Spinal cord (tissue), 10 donors: ENCODE measurements at places on chromosomes 16 and 17.

DNA sequence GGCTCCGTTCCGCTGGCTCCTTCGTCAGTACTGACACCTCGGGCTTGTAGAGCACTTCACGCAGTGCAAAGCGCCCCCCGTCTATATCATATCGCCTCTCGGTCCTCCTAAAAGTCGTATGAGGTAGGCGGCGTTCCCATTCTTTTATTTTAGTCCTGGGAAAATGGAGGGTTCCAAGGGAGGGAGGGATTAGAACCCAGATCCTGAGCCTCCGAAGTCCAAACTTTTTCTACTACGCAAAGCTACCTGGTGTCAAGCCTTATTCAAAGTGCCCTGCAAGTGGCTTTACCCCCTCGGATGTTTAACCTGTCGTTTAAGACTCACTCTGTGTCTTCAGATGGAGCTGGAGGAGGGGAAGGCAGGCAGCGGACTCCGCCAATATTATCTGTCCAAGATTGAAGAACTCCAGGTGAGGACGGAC lies 348 bp upstream of the FTSJ3 start:
- no peak for DNase-seq

GRCh38 chr16:81366316-81366932 lies 51.7 kb downstream of the GAN start:
- peak; percentile 53 for DNase-seq

DNA sequence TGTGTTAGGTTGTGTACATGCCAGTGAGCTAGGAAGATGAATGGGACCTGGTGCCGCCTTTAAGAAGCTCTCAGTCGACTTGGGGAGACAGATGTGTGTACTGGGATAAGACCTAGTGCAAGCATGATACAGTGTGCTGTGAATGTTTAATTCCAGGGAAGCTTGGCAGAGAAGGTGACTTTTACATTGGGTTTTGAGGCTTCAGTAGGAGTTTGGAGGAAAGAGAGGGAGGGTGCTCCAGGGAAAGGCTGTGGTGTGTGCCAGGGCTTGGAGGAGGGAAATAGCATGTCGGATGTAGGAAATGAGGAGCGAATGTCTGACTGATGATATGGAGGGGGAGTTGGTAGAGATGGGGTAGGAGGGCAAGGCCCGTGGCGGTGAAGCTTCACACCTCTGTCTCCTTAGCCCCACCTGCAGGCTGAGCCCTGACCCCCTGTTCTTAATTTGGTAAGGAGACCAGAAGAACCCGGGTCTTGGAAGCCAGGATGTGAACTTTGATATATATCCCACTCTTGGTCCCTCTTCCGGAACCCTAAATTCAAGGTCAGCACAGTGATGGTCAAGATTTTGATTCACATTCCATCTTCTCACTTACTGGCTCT lies 76.6 kb downstream of the PLCG2 start:
- DNase-seq: no peak

DNA sequence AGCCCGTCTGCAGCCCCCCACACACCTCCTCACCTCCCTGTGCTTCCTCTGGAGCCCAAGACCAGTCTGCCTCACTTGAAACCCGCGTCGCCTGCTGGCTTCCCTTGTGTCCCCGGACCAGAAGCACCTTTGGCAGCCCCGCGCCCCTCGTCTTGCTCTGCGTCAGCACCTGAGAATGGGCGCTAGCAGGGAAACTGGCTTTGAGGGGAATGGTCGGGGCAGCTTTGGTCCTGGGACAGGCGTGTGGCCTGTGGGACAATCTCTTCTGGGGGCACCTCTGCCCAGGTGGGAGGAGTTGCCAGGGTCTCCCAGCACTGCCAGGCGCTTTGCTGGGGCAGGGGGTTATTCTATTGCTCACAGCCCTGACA lies 3.6 kb upstream of the MAFG start:
- DNase-seq: no peak

- DNase-seq: no peak
Measured at GRCh38 chr17:41529491-41529915, 1.4 kb upstream of the KRT19 start.

- DNase-seq: no peak
Measured at GRCh38 chr17:68403122-68403521, 54.2 kb downstream of the WIPI1 start.

DNA sequence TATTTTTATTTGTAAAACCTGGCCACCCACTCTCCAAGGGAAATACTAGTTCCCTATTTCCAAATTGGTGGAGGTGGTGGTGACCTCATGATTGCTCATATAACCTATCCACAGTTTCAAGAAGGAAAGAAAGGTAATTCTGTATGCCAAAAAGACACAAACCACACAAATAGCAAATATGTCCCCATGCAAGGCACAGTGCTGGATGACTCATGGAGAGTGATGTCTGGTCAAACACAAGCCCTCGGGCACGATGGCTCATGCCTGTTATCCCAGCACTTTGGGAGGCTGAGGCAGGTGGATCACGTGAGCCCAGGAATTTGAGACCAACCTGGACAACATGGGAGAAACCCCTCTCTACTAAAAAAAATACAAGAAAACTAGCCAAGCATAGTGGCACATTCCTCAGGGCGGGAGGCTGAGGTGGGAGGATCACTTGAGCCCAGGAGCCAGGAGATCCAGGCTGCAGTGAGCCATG lies 64.2 kb downstream of the GNA13 start:
- DNase-seq: no peak

DNA sequence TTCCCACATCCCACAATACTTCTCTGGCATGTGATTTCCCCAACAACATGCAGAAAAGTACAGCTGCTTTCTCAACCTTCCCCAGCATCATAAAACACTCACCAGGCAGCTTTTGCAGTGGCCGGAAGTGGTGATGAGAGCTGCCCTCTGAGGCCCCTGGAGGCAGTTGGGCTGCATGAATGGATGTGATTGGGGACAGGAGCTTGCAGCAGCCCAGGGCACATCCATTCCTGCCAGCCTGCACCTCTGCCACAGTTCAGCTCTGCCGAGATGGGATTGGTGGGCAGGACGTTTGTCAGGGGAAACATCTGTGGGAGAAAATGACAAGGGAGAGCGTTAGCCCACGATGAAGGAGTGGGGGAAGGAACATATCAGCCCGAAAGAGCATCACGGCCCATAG lies 19.8 kb downstream of the NUBP1 start:
- DNase-seq: no peak
